Activated CD8-positive, alpha-beta T cell treated with anti-CD3 and anti-CD28 coated beads for 36 hours (primary cell): ENCODE measurements at places on chromosomes 5 and 9.

DNA sequence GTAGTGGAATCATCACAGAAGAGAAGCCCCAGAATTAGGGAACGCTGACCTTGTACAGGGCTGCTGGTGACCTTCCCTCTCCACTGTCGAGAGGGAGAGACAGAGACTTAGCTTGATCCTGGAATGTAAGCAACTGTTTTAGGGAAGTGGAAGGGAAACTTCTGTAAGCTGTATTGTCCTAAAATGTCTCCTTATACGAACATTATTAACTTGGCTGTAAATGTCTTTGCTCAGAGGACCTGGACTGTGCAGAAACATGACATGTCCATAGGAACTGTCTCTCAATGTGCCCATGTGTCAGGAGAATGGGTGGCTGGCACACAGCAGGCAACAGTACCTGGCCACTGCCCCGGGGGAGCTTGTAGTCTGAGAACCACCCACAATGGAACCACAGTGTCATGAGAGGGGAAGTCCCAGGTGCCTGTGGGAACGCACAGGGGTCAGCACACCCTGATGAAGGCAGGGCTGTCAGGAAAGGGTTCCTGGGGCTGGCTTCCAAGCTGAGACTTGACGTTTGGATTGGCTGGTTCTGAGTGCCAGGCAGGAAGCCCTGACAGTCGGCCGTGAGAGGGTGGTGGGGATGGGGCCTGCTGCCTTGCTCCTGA, 34.0 kb downstream of the DAP start:
- H3K27ac ChIP-seq = peak overlapping the region; percentile 50
- H3K27me3 ChIP-seq = no peaks in the 10 kb centered on the region
- no peak overlapping the region for H3K4me3 ChIP-seq
- peaks cover 19% of the 10 kb centered on the region for H3K36me3 ChIP-seq
- DNase-seq = peak; percentile 69
- peaks cover 23% of the 10 kb centered on the region for H3K4me1 ChIP-seq

GRCh38 chr5:96957254-96958049, 21.6 kb downstream of the LNPEP start:
- no peaks in the 10 kb centered on the region for H3K27me3 ChIP-seq
- H3K4me1 ChIP-seq = peaks cover 81% of the 10 kb centered on the region
- H3K27ac ChIP-seq = peak overlapping the region; percentile 93
- peak overlapping the region; percentile 69 for H3K4me3 ChIP-seq
- H3K36me3 ChIP-seq = peaks cover 12% of the 10 kb centered on the region

GRCh38 chr9:86907346-86907745, 40.0 kb downstream of the GAS1 start:
- H3K36me3 ChIP-seq = no peaks in the 10 kb centered on the region
- no peak for DNase-seq
- no peak overlapping the region for H3K4me3 ChIP-seq
- peaks cover 40% of the 10 kb centered on the region for H3K27me3 ChIP-seq
- H3K27ac ChIP-seq = no peak overlapping the region
- H3K4me1 ChIP-seq = peaks cover 12% of the 10 kb centered on the region

- H3K27me3 ChIP-seq = no peaks in the 10 kb centered on the region
- peaks cover 2% of the 10 kb centered on the region for H3K4me1 ChIP-seq
- H3K36me3 ChIP-seq = no peaks in the 10 kb centered on the region
- no peak overlapping the region for H3K4me3 ChIP-seq
These were observed 20.4 kb upstream of the TRIM52 start for GRCh38 chr5:181281077-181281983.

DNA sequence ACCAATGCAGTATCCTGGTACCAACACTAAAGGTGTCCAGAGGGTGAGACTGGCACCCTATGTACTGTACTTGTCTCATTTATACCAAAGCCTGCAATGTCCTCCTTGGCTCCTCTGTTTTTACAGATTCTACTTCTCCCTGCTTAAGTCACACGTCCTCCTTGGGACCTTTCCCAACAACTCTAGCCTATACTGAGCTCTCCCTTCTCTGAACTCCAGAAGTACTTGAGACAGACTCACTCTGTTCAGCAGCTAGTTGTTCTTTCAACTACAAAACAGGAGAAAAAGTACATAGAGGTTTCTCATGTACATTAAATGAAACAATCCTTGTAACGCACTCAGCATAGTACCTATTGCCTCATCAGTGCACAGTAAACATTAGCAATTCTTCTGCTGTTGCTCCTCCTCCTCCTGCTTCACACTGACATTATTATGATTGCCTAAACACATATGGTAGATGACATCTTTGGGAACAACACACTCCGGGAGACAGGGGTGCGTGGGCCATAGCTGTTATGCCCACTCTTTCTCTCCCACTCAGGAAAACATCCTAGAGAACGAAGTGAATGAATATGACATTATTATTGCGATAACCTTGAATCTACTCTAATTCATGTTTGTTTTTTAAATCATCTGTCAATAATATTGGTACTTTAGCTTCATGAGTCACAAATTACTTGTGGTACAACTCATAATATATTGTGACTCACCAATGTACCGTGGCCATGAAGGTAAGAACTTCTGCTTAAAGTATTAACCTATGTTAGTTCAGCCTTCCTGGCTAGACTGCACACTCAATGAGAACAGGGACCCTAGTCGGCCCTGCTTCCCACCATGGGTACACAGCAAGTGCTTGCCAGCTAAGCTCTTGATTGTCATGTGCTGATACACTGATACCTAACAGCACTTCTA, 180.3 kb upstream of the ADRA1B start:
- no peak overlapping the region for H3K27ac ChIP-seq
- H3K4me3 ChIP-seq = no peak overlapping the region
- H3K4me1 ChIP-seq = no peaks in the 10 kb centered on the region
- no peaks in the 10 kb centered on the region for H3K36me3 ChIP-seq
- peaks cover 19% of the 10 kb centered on the region for H3K27me3 ChIP-seq

GRCh38 chr5:157342822-157343402, 77.0 kb downstream of the CYFIP2 start:
- H3K4me3 ChIP-seq = no peak overlapping the region
- H3K27me3 ChIP-seq = no peaks in the 10 kb centered on the region
- peak overlapping the region; percentile 50 for H3K27ac ChIP-seq

- no peaks in the 10 kb centered on the region for H3K36me3 ChIP-seq
- H3K27me3 ChIP-seq = peaks cover 16% of the 10 kb centered on the region
- no peak for DNase-seq
- no peaks in the 10 kb centered on the region for H3K4me1 ChIP-seq
- no peak overlapping the region for H3K4me3 ChIP-seq
These were observed 125.3 kb upstream of the CDKN2B start for GRCh38 chr9:22134390-22134789.

- peaks cover 9% of the 10 kb centered on the region for H3K27me3 ChIP-seq
- H3K4me3 ChIP-seq = no peak overlapping the region
- no peaks in the 10 kb centered on the region for H3K36me3 ChIP-seq
- H3K4me1 ChIP-seq = no peaks in the 10 kb centered on the region
These were observed 137.6 kb upstream of the ZNF618 start for GRCh38 chr9:113738496-113738892.

DNA sequence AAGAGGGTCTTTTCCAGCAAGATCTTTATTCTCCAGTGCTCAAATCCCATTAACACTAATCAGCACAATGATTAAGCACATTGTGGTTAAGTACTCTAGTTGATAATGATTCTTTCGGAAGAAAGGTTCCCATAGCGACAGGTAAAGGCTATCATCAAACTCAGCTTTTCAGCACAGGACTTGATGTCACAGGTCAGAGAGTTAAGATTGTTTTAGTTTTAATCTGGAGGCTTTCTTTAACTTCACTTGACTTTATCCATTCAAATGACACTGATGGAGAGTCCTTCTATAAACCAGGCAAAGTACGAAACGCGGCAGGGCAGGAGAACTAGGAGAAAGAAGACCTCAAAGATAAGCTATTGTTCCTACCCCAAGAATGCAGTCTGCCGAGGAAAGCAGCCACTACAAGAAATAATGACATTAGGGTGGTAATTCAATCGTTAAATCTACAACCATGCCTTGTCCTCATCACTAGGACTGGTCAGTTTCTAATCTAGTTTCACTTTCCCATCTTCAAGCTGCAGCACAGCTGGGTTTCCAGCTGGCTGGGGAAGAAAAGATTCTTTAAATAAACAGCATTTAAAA, 4.6 kb downstream of the NRG2 start:
- peaks cover 50% of the 10 kb centered on the region for H3K27me3 ChIP-seq
- H3K27ac ChIP-seq = no peak overlapping the region
- no peak overlapping the region for H3K4me3 ChIP-seq
- no peaks in the 10 kb centered on the region for H3K36me3 ChIP-seq

GRCh38 chr9:18490641-18491370, 16.9 kb downstream of the ADAMTSL1 start:
- H3K27me3 ChIP-seq = no peaks in the 10 kb centered on the region
- no peak for DNase-seq
- no peaks in the 10 kb centered on the region for H3K4me1 ChIP-seq

- H3K36me3 ChIP-seq = no peaks in the 10 kb centered on the region
- peaks cover 9% of the 10 kb centered on the region for H3K4me1 ChIP-seq
- no peak overlapping the region for H3K4me3 ChIP-seq
- H3K27ac ChIP-seq = no peak overlapping the region
- H3K27me3 ChIP-seq = no peaks in the 10 kb centered on the region
These were observed 35.2 kb downstream of the SLC9A3 start for GRCh38 chr5:488744-489688.

GRCh38 chr5:149365418-149365817, 7.6 kb downstream of the PCYOX1L start:
- peaks cover 10% of the 10 kb centered on the region for H3K4me1 ChIP-seq
- H3K27me3 ChIP-seq = no peaks in the 10 kb centered on the region

DNA sequence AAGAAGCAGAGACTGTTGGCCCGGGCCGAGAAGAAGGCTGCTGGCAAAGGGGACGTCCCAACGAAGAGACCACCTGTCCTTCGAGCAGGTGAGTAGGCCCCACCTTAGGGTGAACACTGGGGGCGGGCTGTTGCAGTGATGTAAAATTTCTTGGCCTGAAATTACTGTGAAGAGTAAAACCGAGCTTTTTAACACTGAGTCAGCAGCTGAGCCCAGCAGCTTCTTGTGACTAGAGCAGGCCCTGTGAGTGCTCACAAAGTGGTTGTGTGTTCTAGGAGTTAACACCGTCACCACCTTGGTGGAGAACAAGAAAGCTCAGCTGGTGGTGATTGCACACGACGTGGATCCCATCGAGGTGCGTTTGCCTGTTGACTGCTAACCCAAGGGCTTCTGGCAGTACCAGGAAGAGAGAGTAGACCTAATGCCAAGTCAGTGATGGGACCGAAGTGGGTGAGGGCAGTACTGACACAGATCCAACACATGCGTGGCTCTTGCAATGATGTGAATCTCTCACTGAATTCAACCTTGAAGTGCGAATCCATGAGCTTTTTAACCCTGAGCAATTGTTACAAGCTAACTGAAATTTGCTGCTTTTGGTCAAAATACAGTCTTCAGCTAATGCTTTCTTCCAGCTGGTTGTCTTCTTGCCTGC, 2.1 kb downstream of the RPL7A start:
- H3K36me3 ChIP-seq = peaks cover 67% of the 10 kb centered on the region
- DNase-seq = peak; percentile 39
- peak overlapping the region; percentile 99 for H3K27ac ChIP-seq
- H3K4me3 ChIP-seq = peak overlapping the region; percentile 98
- no peaks in the 10 kb centered on the region for H3K27me3 ChIP-seq

DNA sequence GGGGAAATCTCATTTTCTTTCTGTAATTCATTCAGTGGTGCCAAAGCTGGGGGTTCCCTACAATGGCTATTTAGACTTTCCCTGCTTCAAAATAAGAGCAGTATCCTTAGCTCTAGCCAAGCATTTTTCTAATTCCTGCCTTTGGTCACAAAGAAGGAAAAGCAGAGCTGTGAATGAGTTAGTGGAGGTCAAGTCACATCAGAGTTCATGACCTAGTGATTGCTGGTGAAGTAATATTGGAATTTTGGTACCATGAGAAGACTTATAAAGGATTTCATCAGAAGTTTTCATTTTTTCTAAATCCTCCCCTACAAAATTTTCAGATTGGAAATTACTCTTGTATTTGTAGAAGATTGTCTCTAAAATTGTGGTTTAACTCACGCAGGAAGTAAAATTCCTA, 28.0 kb downstream of the DNAJC21 start:
- peaks cover 17% of the 10 kb centered on the region for H3K4me1 ChIP-seq
- no peak for DNase-seq
- H3K4me3 ChIP-seq = no peak overlapping the region
- no peaks in the 10 kb centered on the region for H3K27me3 ChIP-seq
- peaks cover 12% of the 10 kb centered on the region for H3K36me3 ChIP-seq
- H3K27ac ChIP-seq = no peak overlapping the region

DNA sequence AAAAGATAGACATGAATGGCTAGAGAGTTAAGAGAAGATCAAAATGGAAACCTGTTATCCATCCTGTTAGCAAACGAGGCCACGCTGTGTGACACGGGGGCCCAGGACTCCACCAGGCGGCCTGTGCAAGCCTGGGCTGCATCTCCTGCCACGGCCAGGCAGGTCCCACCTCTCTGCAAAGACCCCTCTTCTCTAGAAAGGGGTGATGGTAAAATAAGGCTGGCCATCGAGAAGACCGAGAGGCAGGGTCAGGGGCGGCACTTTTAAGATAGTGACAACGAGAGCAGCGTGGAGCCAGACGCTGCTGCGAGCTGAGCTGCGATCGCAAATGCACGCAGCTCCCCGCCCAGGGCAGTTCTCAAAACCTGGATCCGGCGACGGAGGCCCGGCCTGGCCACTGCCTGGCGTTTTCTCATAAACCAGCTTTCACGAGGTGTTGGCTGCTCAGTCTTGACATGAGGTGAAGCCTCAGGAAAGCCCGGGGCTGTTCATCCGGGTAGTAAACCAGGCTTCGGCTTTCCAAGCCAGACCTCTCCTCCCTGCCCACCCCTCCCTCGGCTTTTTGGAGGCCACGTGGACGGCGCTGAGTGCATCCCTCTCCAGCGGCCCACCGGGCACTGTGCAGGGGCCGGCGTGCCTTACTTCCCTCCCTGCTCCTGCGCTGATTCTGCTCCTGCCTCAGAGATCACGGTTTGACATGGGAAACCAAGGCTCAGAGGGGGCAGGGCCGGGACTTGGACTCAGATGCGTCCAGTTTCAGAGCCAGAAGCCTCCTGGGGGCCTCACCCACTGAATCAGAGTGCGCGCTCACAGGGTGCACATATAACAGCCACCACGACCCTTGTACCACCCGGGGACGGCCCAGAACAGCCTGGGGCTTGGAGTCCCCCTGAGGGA, 151.6 kb upstream of the PHYKPL start:
- peaks cover 2% of the 10 kb centered on the region for H3K27me3 ChIP-seq
- DNase-seq = no peak
- H3K4me3 ChIP-seq = no peak overlapping the region
- no peak overlapping the region for H3K27ac ChIP-seq
- no peaks in the 10 kb centered on the region for H3K36me3 ChIP-seq

DNA sequence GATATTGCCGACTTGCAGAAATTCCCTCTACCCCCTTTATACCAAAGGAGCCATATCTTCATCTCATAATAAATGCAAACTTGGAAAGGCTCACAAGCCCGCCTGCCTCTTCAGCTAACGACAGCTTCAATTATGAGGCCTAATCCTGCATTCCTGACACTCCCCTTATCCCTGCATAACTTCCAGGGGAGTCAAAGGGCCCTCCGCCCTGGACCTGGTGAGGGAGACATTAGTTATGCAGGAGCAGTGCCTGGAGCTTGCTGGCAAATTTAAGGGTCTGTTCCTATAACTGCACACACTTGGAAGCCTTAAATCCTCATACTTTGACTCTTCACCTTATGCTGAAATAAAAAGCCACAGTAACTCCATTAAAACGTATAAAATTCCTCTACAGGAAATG, 617.9 kb downstream of the BNC2 start:
- no peaks in the 10 kb centered on the region for H3K36me3 ChIP-seq
- no peaks in the 10 kb centered on the region for H3K4me1 ChIP-seq
- no peak for DNase-seq
- no peaks in the 10 kb centered on the region for H3K27me3 ChIP-seq
- H3K27ac ChIP-seq = no peak overlapping the region

GRCh38 chr5:157175071-157175612, 5.5 kb upstream of the ITK start:
- DNase-seq = peak; percentile 79
- H3K27ac ChIP-seq = peak overlapping the region; percentile 89
- H3K36me3 ChIP-seq = peaks cover 17% of the 10 kb centered on the region
- H3K4me3 ChIP-seq = peak overlapping the region; percentile 37
- H3K4me1 ChIP-seq = peaks cover 84% of the 10 kb centered on the region
